Daoy (cell line): ENCODE measurements at places on chromosomes 13 and 19.
A peak's percentile ranks its signal among the peaks of the same experiment; 100 is the strongest.

- no peak for DNase-seq
Observed at GRCh38 chr13:108924541-108924940, 295.1 kb downstream of the MYO16 start.

DNA sequence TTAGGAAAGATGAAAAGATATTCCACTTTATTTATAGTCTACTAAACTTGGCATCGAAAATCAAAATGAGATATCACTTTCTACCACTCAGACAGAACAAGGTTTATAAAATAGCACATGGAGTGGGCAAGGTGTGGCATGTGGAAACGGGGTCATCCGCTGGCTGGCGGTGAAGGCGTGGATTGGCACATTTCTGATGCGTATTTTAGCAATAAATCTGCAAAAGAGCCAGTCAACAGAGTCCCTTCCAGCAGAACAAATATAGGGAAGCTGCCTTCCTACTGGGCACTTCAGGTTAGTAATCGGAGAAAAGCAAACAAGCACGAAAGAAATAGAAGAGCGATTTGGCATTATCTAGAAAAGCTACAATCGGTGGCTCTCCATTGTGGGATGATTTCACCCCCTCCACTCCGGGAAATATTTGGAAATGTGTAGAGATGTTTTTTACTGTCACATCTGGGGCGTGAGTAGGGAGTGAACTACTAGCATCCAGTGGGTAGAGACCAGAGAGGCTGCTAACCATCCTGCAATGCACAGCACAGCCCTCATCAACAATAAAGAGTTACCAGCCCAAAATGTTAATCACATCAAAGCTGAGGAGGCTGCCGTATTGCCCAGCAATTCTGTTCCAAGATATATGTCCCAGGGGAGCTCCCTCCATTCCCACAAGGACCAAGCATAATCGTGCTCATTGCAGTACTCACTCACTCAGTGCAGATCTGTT, 116.1 kb upstream of the PEG3 start:
- DNase-seq = no peak

GRCh38 chr19:14497228-14497921, 1.4 kb upstream of the GIPC1 start:
- DNase-seq = no peak

GRCh38 chr19:10797541-10798256, 38.3 kb downstream of the TMED1 start:
- no peak for DNase-seq

- DNase-seq = peak; percentile 0
Observed at GRCh38 chr13:81017513-81018152, 676.7 kb upstream of the SPRY2 start.

DNA sequence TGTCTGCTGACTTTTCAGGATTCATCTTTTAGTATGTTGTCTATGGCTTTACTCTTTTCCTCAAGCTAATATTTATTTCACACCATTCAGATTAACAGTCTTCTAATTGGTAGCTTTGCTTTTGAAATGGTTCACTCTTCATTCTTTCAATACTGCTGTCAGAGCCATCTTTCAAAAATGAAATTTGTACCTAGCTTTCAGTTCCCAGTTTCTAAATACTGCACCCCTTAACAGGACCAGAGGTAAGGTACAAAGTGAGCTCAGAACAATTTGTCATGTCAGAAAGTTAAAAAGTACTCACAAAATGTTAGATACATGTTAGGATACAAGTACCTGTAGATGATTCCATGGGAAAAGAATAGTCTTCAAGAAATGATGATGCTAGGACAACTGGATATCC, 83.0 kb downstream of the FNDC3A start:
- DNase-seq = no peak

DNA sequence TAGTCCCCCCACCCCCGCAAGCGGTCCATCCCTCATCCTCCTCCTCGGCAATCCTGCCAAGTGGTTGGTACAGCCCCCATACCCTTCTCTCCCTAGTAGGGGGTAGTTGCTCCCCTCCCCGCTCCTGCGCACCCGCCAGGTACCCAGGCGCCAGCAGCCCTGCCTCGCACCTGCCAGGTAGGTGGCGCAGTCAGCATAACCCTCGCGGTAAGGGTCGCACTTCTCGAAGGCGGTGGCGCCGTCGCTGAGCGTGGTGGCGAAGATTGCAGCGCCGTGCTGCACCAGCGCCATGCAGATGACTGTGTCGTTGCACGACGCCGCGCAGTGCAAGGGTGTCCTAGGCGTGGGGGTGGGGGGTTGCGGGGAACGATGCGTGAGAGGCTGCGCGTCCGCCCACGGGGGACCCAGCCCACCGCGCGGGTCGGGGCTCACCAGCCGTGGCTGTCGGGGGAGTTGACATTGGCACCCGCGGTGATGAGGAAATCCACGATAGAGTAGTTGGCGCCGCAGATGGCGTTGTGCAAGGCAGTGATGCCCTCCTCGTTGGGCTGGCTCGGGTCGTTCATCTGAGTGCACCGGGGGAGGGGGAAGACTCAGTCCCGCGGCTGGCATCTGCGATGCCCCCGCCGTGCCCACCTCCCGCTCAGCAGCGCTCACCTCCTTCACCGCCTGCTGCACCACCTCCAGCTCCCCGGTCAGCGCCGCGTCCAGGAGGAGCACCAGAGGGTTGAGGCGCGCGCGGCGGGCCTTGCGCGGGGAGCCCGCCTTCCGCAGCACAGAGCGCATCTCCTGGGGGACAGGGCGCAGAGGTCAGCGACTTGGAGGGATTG, 15.2 kb upstream of the ERCC2 start:
- no peak for DNase-seq

GRCh38 chr19:6590827-6591319, at the start of gene CD70:
Gene CD70 (minus strand): TSS chr19:6591150. CDS start chr19:6591002, 148 bp downstream.
- DNase-seq = peak; percentile 89

DNA sequence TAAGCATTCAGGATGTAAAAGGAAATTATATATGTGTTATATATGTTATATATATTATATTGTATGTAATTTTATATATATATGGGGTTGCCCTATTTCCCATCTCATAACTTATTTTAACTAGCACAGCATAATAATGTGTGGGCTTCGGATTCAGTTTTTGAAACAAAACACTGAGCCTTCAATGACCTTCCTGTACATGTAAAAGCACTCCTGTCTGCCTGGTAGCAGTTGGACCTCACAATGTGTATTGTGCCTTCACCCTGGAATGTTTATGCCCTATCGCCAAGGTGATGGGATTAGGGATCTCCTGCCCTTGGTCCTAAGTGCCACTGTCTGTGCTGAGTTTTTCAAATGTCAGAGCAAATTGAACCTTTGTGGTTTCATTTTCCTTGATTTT, 968.8 kb downstream of the TUBA3C start:
- no peak for DNase-seq

DNA sequence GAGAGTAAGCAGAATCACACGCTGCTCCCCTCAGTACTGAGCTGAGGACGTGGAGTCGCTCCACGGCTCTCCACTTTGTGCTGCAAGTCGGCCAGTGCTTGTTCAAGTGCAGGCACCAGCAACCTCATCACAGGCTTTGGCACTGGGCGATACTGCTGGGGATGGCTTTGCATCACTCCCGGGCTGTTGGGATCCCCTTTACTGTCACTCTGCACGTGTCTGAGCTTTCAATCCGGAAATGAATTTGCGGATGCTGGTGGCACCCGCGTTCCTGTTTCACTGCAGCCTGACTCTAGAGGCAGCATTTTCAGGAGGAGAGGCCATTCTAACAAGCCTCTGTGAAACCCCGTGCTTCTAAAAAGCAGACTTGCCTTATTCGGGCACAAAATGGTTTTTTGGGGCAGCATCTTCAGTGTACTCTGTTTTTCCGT, 19.1 kb downstream of the SMARCA4 start:
- no peak for DNase-seq

- DNase-seq = peak; percentile 50
Observed at GRCh38 chr13:27359199-27359821, 65.1 kb upstream of the GTF3A start.

GRCh38 chr13:76884186-76884906, 1.9 kb downstream of the KCTD12 start:
- DNase-seq = peak; percentile 33

DNA sequence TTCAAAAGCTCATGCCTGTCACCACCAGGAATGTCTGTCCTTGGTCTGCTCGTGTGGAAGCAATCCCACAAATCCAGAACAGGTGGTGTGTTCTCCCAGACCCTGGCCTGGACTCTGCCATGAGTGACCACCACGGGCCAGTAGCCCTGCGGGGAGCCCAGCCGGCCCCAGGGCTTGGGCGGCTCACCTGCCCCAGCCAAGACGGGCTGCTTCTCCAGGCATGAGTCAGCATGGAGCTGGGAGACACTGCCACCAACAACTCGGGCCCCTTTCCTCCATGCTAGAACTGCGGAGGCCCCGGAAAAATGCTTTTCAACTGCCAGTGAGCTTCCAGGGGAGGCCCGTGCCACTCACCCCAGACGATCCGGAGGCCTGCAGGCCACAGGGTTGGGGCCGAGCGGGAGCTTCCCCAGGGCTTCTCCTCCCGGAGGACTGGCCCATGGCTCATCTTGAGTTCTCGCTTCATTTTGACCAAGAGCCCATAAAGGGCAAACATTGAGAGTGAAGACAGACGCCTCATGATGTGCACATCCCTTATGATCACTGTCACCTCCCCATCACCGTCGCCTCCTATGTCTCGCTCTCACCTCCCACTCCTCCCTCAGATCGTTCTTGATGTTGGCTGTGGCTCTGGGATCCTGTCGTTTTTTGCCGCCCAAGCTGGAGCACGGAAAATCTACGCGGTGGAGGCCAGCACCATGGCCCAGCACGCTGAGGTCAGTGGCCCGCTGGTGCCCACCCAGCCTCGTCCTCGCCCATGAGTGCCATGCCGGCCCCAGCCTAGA, 16.7 kb downstream of the YIPF2 start:
- DNase-seq = no peak

DNA sequence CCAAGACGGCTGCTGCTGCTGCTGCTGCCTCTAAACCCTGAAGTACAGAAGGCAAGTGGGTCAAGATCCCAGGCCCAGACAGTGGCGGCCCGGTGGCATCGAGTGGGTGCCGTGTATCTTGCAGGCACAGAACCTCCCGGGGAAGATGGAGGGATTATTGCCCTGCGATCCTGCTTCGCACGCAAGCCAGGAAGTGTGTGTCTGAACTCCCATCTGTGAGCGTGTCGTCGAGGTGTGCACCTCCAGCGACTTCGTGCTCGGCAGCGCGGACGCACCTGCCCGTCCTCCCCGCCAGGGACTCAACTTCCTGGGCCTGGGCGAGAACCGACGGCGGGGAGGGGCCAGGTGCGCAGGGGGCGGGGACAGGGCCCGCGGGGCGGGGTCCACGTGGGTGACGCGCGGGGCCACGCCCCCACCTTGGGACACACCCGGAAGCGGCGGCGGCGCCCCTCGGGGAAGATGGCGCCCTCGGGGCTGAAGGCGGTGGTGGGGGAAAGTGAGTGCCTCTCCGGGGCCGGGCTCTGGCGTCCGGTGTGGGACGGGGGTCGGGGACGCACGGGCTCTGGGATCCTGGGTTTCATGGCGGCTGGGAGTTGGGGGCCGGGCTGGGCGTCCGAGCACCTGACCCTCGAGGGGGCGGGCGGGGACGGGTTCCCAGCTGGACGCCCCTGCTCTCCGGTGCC, at the start of gene STXBP2:
Gene STXBP2 (plus strand): TSS at position 420 of the 683 bp plus-strand sequence. CDS start 40 bp downstream, at position 460.
- DNase-seq = peak; percentile 82

DNA sequence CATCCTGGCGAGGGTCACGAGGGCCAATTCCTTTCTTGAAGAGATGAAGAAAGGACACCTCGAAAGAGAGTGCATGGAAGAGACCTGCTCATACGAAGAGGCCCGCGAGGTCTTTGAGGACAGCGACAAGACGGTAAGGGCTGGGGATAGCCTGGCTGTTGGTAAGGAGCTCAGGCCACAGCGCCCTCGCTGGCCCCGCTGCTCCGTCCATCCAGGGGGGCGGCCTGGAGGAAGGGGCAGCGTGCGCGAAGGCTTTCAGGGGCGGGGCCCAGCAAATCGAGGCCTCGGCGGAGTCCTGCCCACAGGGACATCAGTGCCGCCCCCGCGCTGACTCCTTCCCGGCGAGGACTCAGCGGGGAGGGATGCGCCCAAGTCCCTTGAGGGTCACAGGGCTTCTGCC, 6.9 kb downstream of the F10 start:
- no peak for DNase-seq

DNA sequence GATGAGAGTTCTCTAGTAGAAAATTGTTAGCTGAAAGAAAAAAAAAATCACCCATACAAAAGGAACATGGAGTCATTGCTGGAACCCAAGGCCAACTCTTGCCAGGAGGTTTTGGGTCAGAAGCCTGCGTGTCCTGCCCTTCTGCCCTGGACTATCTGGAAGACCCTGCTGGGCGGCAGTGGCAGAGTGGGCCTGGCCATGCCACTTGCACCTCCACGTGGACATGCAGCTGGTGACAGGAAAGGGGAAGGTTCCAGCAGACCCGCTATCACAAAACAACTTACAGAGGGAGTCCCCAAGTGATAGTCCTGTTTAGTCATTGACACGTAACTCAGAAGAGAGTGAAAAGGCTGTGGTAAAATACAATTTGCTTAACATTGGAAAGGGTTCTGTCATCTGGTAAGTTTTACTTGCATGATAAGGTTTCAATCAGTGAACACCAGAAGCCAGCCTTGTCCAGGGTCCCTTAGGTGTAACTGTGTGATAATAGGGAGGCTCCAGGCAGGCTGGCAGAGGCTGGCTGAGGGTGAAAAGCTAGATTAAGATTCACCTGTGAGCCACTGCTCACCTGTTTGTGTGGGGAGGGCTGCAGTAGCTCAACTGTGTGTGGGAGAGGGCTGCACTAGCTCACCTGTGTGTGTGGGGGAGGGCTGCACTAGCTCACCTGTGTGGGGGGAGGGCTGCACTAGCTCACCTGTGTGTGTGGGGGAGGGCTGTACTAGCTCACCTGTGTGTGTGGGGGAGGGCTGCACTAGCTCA, 47.8 kb downstream of the COL4A2 start:
- DNase-seq = no peak

- no peak for DNase-seq
Observed at GRCh38 chr13:40922437-40923040, 96.6 kb downstream of the ELF1 start.

DNA sequence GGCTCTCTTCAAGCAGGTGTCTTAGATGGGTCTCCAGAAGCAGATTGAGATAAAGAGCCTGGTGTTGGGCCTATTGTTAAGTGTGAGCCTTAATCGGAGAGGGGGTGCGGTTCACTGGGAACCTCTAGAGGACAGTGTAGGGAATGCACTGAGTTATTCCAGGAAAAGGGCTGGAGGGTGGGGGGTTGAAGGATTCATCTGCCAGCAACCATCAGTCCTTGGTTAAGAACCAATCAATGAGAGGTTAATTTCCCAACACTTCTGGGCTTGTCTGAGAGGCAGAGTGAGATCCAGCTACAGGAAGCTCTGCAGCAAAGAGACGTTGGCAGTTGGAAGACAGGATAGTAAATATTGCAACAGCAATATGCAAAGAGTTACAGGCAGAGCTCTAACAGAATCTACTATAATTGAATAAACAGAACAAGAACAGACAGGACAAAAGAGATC, 28.7 kb downstream of the CYP4F2 start:
- DNase-seq = peak; percentile 64
